SK-N-SH treated with all-trans-retinoic acid at 6 μM for 48 hours (cell line): ENCODE measurements at places on chromosomes 13 and 19.

DNA sequence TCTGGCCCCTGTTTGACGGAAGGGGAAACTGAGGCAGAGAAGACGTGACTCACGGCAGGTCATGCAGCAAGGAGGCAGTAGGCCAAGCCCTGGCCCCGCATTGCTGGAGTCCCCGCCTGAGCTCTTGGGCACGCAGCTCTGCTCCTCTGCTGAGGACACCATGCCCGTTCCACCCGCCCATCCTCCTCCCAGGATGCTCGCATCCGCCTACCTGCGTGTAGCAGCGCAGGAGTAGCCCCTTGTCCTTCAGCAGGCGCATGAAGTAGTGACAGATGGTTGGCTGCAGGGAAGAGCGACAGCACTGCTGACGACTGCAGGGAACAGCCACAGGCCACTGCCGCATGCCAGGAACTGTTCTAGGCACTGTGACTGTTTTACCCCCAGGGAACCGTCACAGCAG is 10.5 kb downstream of the SIRT2 start:
- no peak for ATAC-seq

- ATAC-seq = no peak
These were observed 8.3 kb downstream of the IGLON5 start for GRCh38 chr19:51319649-51320279.

GRCh38 chr13:36405151-36405550 is 27.1 kb upstream of the CCNA1 start:
- no peak for ATAC-seq

GRCh38 chr19:19871932-19872331 is 6.2 kb downstream of the ZNF253 start:
- ATAC-seq = no peak

DNA sequence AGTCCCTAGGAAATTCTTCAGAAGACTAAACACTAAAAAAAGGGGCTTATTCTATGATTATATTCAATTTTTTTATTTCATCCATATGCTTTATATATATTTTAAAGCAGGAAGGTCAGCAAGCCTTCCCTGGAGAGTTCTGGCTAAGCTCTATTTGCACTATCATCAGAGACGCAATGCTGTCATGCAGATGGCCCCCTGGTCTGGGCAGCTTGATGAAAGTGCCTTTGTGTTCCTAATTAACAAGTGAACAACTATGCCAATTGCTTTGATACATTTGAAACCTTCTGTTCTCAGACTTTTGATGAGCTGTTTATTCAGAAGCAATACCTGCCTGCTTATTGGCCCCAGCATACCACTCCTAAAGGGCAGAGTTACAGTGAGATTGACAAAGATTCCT is 1344.6 kb downstream of the OLFM4 start:
- ATAC-seq = no peak

DNA sequence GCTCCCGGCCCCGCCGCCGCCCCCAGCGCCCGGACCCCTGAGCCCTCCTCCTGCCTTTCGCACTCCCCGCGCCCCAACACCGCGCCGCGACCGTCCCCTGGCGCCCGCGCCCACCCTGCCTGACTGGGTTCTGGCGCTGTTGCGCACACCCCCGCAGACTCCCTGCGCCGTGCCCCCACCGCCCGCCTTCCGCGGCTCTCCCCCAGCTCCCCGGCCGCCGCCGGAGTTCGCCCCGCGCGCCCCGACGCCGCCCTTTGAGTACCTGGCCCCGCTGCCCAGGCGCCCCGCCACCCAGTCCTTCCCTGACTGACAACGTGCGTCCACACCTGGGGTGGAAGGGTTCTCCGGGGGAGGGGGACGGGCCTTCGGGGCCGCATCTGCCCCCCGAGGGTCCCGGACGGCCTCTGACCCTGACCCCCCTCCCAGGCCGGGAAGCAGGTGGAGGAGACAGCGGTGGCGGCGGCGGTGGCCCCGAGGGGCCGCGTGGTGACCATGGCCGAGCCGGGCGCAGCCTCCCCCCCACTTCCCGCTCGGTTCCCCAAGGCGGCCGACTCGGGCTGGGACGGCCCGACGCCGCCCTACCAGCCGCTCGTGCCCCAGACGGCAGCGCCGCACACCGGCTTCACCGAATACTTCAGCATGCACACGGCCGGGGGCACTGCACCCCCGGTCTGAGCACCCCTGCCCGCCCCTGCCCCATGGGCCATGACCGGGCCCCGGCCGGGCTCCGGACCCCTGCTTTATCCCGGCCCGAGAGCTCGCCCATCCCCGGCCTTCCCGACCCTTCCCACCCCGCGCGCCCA is 1.4 kb upstream of the MEGF8 start:
- no peak for ATAC-seq

GRCh38 chr19:4972509-4973230 is 3.8 kb downstream of the KDM4B start:
- no peak for ATAC-seq

- no peak for ATAC-seq
These were observed 533 bp downstream of the ZNF544 start for GRCh38 chr19:58229255-58229639.

DNA sequence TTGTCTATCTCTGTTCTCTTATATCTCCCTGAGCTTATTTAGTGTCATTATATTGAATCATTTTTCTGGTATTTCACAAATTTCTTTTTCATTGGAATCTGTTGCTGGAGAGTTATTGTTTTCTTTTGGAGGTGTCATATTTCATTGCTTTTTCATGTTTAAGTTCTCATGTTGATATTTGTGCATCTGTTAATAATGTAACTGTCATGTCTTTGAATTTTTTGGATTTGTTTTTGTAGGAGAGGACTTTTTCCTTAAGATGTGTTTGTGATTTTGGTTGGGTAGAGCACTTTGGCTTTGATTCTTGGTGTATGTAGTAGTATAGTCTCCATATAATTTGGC is 64.0 kb downstream of the DNAJC3 start:
- no peak for ATAC-seq

GRCh38 chr19:15218501-15218900 is 13.7 kb downstream of the EPHX3 start:
- ATAC-seq = no peak

DNA sequence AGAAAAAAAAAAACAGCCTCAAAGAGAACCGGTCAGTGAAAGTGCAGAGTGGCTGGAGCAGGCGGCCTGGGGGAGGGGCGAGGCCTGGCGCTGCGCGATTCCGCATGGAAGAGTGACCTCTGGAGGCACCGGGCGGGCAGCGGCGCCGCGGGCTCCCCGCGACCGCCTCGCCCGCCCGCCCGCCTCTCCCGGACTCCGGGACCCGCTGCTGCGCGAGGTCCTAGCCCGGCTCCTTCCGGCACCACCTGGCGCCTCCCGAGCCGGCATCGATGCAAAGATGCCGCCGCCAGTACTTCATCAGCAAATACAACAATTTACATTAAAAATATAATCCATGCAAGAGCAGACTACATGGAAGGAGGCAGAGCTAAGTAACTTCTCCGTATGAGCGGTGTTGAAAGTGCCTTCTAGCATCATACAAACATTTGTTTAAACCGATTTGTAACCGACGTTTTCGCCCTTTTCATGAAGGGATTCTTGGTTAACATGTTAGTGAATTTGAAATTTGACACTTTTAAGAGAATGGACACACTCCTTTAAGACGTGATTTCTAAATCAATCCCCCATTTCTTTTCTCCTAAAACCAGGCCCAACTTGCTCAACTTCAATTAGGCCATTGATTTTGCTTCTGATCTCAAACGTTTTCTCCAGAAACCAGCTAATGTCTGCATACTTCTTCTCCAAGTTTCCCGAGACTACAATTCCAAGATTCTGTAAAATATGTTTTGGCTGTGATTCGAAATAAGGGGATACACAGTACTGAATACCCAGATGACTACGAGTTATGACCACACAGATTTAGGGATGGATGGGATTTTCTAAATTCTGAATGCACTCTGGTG is 2.1 kb downstream of the EFNB2 start:
- ATAC-seq = peak; percentile 60

GRCh38 chr13:43662976-43663375 is 123.8 kb downstream of the ENOX1 start:
- ATAC-seq = no peak

GRCh38 chr19:21317821-21318220 is 11.4 kb downstream of the ZNF708 start:
- ATAC-seq = no peak

DNA sequence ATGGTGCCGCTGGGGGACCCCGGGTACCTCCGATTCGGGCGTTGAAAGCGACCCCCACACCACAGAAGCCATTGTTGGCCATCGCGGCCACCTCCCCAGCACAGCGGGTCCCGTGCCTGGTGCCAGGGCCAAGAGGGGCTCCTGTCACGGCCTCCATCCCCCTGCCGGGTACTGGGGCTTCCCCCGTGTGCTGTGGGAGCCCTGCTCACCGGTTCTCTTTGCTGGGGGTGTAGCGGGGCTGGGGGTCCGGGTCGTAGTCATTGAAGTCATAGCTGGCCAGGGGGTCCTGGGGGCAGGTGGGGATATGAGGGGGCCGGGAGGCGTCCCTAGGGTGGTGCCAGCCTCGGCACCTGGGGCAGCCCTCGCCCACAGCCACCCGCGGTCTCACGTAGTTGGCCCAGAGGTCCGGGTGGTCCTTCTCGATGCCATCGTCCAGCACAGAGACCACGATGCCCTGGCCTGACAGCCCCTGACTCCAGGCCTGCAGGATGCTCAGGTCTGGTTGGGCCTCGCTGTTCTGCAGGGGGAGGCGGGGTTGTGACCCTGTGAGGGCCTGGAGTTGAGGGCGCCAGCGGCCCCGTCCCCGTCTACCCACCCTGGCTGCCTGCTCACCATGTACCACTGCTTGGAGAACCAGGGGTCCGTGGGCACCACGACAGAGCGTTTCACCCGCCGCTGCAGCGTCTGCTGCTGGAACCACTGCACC is 2.4 kb downstream of the PCSK4 start:
- no peak for ATAC-seq
